ENCODE measurements at places on chromosomes 2 and 18.

DNA sequence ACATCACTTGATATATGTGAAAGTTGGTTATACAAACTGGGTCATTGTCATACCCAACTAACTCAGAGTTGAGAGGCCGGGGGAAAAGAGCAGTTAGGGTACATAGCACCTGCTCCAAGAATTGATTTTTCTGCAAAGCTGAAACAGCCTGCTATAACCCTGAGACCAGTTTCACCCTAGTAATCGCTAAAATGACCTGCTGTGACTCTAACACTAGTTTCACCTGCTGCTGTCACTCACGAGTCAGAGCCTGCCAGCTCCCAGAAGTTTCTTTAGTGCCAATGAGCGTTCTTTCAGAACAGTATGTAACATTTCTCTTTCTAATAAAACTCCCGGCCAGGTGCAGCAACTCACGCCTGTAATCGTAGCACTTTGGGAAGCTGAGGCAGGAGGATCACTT, 28.0 kb downstream of the SRSF7 start:
- no peak for DNase-seq

DNA sequence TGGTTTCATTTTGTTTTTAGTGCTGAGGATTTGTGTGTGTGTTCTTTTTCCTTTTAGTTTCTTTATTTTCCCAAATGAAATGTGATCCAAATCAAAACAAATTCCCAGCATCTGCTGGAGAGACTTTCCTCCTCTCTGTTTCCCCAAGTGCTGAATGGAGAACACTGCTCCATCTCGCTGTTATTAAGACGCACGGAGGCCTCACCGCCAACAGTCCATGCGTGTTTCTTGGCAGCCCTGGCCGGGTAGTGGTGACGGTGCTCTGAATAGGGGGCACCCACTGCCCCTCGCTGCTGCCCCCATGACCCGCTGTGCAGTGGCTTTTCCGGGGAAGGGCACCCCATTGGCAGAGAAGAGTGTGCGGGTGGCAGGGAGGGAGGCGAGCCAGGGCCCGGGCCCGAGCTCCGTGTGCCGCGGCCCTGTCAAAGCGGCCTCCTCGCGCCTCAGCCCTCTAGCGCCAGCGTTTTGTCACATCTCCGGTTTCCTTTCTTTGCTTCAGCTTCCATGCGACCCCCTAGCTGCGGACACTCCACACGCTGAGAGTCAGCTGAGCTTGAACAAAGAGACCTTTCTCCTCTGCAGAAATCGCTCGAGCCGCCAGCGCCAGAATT, 473.7 kb upstream of the SALL3 start:
- DNase-seq: no peak

GRCh38 chr2:150656002-150656401, 168.5 kb upstream of the RND3 start:
- DNase-seq: no peak

DNA sequence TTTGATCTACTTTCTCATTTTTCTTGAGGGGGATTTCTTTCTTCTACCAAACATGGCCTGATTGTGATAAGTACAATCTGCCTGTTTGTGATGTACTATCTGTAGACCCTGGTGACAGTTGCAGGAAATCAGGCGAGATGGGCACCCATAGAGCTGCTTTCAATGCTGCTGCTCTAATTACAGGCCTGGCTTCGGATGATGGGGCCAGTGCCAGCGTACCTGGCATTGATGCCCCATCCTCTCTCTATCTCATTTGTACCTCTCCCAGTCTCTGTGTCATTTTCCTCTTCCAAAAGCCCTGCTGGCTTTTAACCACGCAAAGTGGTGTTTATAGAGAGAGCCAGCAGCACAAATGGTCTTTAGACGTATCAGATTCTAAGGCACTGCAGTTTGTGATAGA, 69.9 kb downstream of the KCTD18 start:
- no peak for DNase-seq

- DNase-seq: no peak
These were observed 33.1 kb upstream of the CFAP36 start for GRCh38 chr2:55486426-55486825.

DNA sequence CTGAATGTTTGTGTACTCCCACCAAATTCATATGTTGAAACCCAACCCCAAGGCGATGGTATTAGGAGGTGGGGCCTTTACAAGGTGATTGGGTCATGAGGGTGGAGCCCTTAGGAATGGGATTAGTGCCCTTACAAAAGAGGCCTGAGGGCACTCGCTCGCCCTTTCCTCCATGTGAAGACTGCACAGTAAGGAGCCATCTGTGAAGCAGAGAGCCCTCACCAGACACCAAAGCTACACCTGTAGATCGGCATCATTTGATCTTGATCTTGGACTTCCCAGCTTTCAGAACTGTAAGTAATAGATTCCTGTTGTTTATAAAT, 62.9 kb upstream of the FZD7 start:
- no peak for DNase-seq

- no peak for DNase-seq
These were observed 81.7 kb downstream of the EPC2 start for GRCh38 chr2:148726228-148726627.

- DNase-seq: no peak
These were observed 28.8 kb downstream of the TANC1 start for GRCh38 chr2:158997037-158997790.

GRCh38 chr18:31892936-31893335, 50.0 kb downstream of the TRAPPC8 start:
- no peak for DNase-seq

GRCh38 chr2:127893033-127893432, 7.3 kb upstream of the AMMECR1L start:
- no peak for DNase-seq

DNA sequence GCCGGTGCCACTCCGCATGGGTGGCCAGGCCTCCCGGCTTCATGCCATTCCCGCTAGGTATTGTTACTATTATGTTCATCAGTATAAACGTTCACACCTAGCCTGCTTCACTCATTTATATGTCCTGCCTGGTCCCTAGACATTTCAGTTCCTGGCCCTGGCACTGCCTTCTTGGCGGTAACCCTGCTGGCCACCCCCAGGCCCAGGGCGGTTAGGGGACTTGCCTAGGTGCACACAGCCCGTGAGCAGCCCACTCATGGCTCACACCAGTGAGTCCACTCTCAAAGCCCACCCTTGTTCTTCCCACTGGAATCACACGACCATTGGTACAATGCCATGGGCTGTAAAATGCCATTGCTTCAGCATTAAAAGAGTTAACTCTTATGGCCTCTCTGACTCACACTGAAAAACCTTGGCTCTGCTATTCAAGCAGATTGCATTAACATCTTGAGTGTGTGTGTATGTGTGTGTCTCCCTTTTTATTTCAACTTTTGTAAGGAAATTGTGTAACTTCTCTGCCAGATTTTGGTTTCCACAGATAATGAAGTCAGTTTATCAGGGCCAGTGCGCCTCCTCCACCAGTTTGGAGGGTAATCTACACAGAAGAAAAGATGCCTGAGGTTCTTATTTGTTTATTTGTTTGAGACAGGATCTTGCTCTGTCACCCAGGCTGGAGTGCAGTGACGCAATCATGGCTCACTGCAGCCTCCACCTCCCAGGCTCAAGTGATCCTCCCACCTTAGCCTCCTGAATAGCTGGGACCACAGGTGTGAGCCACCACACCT, 74.2 kb downstream of the RAB31 start:
- no peak for DNase-seq

Data from stimulated activated CD4-positive, alpha-beta T cell treated with anti-CD3 and anti-CD28 coated beads, TNF-alpha, amount 100 ng/mL, for 48 hours (primary cell).